ENCODE measurements at places on chromosomes 3 and 15. TPM values are rescaled to one million over a fixed set of nuclear protein-coding genes. Genes with fewer than 3 reads are reported as not detected.

The CADM2 gene
- total RNA-seq = 137 TPM

The LRRC31 gene
- total RNA-seq = not detected

The HHLA2 gene
- not detected for total RNA-seq

The ACOX2 gene
- total RNA-seq = 22.8 TPM

The SLC9A9 gene
- total RNA-seq = 23.5 TPM

The ASTE1 gene
- total RNA-seq = 9.7 TPM

The ALS2CL gene
- 8.3 TPM for total RNA-seq
